ENCODE measurements at places on chromosomes 3 and 15. TPM values are rescaled to one million over a fixed set of nuclear protein-coding genes. Genes with fewer than 3 reads are reported as not detected.

Gene GOLGA8J
- 0.12 TPM for total RNA-seq

Gene RTP1
- total RNA-seq: not detected

Gene TMEM212
- not detected for total RNA-seq

Gene ANKRD28
- 45.5 TPM for total RNA-seq

Gene PLA2G4B
- total RNA-seq: 0.78 TPM

Gene ARNT2
- total RNA-seq: 17.3 TPM

Gene NSUN3
- 6.0 TPM for total RNA-seq

Gene PLAAT1
- 0.17 TPM for total RNA-seq

Gene ZNF501
- not detected for total RNA-seq

Gene ACY1
- 25.9 TPM for total RNA-seq

Gene LMAN1L
- total RNA-seq: not detected

Gene MUC20
- 0.38 TPM for total RNA-seq

Gene GP9
- total RNA-seq: not detected

Gene EPM2AIP1
- total RNA-seq: 6.3 TPM

Gene SAMMSON
- total RNA-seq: not detected

Gene HAUS2
- 21.0 TPM for total RNA-seq

All from A549 treated with Mapracorat at 1 μM for 4 hours (cell line).